ENCODE measurements at places on chromosomes 12 and 14.

GRCh38 chr14:103549361-103550311 lies 12.8 kb downstream of the BAG5 start:
- no peak for DNase-seq

DNA sequence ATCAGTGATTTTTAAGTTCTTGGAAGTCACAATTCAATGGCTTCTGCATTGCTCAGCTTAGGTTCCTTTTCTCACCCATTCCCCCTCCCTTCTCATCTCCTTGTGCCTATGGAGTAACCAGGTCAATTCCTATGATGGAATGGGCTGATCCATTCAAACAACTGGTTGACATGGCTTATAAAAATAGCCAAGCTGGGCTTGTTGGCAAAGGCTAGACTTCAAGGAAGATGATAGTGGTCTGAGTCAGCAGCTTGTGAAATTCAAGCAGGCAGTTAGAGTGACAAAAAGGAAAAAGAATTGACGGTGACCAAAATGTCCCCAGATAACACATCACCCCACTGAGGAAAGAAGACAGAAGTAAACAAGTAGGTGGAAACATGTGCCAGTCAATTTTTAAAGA lies 119.9 kb upstream of the PCED1B start:
- DNase-seq = no peak

DNA sequence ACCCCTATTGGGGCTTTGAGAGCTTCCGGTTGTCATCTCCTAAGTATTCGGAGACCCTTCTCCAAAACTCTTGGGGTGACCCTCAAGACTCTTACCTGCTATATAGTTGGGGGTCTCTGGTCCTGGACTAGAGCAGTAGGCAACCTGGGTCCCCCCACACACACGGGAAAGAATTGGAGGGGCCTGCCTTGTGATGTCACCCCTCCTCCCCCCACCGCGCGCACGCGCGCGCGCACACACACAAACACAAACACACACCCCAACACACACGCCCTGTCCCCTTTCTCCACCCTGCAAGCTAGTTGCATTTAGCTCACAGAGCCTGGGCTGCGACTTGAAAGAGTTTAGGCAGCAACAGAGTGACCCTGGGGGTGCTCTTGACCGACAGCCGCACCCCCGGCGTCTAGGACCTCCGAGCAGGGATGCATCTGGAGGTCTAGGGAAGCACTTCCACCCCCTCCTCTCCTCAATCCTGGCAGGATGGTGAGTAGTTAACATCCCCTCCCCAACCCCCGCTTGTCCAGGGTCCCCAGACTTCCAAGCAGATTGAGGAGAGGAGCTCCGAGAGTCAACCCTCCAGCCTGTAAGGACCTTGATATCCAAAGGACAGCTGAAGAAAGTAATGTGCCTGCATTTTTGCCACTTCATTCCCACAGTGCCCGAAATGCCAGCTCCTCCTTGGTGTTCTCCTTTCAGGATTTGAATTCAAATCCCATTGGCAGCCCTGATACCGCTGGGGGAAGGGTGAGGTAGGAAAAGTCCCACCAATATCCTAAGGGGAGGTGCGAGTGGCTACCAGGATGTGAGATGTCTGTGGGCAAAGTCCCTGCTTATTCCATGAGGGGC lies 1.4 kb upstream of the DNAJC14 start:
- peak; percentile 40 for DNase-seq

DNA sequence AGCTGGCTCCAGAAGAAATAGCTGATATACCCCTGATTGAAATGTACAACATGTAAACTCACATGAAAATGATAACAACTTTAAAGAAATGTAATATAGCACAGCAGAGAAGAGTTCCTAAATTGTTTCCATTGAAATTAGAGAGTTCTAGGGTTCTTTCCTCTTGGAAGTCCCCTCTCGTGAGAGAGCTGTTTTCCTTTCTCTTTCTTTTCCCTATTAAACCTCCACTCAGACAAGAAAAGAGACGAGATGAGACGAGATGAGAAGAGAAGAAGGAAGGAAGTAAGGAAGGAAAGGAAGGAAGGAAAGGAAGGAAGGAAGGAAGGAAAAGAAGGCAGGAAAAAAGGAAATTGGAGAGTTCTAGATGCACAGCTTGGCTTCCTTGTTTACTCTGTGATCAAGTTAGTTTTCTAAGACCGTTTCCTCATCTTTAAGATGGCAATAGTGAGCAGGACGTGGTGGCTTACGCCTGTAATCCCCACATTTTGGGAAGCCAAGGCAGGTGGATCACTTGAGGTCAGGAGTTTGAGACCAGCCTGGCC lies 11.9 kb downstream of the DRAM1 start:
- DNase-seq = no peak

DNA sequence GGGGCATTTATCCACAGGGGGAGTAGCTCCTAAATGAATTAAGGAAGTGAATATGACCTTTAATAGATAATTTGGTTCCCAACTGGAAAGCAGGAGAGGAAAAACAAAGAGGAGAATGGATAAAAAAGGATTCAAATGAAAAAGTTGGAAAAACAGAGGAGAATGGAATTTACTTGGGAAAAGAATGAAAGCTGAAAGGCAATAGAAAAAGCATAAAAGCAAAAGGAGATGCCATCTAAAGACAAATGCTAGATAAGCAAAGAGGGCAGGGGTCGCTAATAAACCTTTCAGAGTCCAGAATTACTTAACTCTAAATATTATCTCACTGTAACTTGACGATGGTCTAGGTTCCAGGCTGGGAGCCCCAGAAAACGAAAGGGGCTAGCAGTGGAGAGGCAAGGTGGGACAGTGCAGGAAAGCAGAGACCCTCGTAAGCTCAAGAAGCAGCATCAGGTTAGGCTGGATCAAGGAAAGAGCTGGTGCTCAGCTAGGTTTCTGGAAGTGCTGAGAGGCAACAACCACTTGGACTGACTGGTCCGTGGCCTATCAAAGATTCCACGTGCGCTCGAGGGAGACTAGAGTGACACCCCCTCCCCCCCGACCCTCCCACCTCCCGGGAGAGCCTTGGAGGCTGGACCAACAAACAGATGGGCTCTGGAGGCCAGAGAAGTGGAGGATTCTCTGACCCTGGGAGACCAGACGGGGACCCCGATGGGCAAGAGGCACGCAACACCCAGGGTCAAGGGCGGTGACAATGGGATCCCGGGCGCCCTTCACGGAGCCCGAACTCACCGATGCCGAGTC lies 1.2 kb downstream of the SLC2A13 start:
- no peak for DNase-seq

- no peak for DNase-seq
Measured at GRCh38 chr12:127594351-127594970, 672.5 kb upstream of the TMEM132C start.

DNA sequence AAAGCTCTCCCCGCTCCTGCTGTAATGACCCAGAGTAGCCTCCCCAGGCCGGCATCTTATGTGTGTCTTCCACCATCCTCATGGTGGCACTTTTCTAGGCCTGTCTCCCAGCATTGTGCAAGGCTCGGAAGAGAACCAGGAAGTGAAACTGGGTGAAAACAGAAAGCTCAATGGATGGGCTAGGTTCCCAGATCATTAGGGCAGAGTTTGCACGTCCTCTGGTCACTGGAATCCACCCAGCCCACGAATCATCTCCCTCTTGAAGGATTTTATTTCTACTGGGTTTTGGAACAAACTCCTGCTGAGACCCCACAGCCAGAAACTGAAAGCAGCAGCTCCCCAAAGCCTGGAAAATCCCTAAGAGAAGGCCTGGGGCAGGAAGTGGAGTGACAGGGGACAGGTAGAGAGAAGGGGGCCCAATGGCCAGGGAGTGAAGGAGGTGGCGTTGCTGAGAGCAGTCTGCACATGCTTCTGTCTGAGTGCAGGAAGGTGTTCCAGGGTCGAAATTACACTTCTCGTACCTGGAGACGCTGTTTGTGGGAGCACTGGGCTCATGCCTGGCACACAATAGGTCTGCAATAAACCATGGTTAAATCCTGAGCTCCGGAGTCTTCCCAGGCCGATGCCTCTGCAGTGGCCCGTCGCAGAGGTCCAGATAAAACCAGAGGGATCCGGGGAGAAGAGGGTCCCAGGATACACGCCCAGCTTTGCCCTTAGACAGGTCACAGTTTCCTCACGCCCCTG lies 15.6 kb downstream of the ACVRL1 start:
- DNase-seq = no peak

- DNase-seq = no peak
Measured at GRCh38 chr12:50419112-50419909, 18.6 kb downstream of the LARP4 start.

GRCh38 chr14:83814896-83815295 lies 1715.0 kb upstream of the FLRT2 start:
- no peak for DNase-seq

GRCh38 chr14:26963711-26964110 lies 365.9 kb upstream of the NOVA1 start:
- DNase-seq = no peak

DNA sequence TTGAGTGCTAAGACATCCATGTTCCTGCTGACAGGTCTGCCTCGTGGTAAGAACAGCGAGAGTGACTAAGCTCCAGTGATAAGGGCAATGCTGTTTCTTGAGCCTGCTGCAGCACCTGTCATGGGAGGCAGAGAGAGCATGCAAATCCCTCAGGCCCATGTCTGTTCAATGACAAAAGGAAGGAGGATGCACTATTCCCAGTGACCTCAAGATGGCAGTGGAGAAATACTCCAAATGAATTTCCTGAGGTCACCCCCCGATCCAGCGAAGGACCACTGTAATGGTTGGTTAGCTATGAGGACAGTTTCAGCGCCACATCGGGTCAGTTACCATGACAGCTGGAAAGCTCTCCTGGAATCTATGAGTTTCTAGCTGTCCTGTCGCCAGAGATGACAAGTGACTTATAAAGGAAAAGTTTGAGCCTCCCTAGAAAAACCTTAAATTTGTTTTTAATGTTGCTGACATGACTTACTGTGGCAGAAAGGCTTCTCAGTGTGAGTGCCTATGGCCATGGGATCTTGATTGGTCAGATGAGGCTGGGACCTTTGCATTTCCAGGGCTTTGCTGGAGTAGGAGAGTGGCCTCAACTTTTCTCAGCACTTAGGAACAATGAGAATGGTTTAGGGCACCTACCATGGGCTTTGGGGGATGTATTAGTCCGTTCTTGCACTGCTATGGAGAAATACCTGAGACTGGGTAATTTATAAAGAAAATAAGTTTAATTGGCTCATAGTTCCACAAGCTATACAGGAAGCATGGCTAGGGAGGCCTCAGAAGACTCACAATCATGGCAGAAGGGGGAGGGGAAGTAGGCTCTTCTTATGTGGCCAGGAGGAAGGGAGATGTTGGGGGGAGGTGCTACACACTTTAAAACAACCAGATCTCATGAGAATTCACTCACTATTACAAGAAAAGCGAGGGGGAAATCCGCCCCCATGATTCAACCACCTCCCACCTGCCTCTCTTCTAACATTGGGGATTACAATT lies 88.0 kb upstream of the TMEM260 start:
- DNase-seq = no peak

- no peak for DNase-seq
Measured at GRCh38 chr14:103067231-103067954, 10.0 kb upstream of the CDC42BPB start.
